Activated CD4-positive, alpha-beta T cell treated with anti-CD3 and anti-CD28 coated beads, Interleukin-10, Interleukin-2, amounts not matched to agents 100 ng/mL and 50 ng/mL, durations not matched to agents 16 hours and 8 hours (primary cell): ENCODE measurements at places on chromosomes 6 and 20.
A peak's percentile ranks its signal among the peaks of the same experiment; 100 is the strongest.

DNA sequence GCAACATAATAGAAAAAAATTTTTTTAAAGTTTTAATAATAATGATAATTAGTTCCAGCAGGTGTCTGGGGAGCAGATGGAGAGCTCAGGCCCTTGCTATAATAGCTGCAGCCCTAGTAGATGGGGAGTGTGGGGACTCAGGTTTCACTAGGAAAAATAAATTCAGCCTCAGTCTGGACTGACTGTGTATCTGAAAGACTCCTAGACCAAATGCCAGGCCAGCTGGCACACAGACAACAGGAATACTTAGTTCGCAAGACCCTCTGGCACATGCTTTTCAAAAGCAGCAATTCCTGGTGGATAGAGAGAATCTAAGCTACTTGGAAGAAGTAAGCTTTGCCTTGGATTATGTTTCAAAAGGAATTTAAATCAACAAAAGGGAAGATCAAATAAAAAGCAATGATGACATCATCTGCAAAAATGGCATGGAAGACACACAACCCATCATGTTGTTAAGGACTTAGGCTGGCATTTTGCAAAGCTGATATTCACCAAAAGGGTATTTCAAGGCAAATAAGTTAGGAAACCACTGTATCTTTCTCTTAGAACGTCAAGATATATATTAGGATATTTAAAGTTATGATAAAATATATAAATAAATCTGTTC lies 107.8 kb downstream of the RNGTT start:
- DNase-seq, result no peak

GRCh38 chr6:21024616-21025015 lies 490.4 kb downstream of the CDKAL1 start:
- DNase-seq, result no peak

DNA sequence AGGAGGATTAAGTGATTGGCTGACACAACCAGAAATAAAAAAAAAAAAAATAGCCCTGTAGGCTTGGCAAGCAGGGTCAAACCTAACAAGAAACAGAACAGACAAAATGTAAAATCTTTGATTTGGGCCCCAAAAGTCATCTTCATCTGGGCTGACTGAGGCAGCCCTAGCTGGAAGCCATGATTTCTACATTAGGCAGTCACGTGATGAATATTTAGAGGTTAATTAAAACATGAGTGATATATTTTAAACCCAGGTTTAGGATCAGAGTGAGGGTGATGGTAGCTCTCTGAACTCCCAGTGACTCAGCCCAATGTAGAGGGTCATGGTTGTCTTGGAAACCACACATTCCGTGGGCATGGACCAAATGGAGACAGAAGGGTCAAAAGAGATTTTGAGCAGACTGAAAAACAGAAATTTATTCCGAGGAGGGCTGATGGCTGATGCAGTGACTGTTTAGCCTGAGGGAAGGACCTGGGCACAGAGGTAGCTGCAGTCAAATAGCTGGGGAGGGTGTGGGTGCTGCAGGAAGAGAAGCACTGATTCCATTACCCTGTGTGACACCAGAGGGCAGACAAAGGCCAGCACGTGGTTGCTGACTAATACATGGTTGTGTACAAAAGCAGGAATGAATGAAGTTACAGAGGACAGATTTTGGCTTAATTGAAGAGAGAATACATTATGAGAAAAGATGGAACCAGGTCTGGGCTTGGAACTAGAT lies 573.1 kb upstream of the CHD6 start:
- no peak for DNase-seq

- DNase-seq, result no peak
Observed at GRCh38 chr6:43741829-43742228, 28.2 kb upstream of the VEGFA start.

DNA sequence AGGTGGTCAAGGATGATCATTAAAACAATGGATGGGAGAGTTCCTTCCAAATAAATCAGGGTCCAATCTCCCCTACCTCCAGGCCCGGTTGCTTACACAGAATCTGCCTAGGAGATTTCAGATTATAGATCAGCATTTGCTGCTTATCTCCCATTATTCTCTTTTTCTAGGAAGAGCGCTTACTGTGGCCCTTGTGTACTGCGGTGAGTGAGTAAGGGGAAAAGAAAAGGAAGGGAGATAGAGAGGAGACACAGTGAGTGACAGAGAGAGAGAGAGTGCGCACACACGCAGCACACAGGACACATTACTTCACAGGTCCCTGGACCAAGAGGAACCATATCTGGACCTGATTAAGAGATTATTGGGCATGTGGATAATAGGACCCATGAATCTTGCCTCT lies 6.2 kb downstream of the LATS1 start:
- DNase-seq, result no peak

- no peak for DNase-seq
Observed at GRCh38 chr6:137495703-137496336, 1.6 kb upstream of the OLIG3 start.

DNA sequence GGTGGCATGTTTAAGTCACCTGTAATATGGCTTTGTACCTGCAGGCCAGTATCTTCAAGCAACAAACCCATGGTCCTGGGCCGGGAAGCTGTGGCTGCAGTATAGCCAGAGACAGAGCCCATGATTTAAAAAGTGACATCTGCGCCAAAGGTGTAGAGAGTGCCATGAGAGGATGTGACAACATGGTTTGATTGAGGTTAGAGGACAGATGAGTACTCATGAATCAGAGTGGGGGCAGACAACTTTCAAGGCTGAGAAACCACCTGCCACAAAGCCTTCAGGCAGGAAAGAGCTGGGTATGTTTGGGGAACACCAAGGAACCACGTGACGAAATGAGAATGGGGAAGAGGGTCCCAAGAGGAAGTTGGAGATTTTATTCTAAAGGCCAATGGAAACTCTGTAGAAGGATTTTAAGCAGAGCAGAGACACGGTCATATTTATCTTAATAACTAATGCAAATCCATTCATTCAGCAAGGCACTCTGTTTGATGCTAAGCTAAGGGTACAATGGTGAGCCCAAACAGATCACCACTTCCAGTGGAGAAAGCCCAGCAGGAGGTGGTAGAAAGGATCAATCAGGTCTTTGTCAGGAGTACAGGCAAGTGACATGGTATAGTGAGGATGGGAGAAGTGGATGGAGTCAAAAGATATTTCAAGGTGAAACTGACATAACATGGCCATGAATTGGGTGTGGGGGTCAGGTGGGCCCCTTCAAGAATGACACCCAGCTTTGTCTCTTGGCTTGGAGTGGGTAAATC lies 3.4 kb upstream of the MICAL1 start:
- peak; percentile 75 for DNase-seq

- no peak for DNase-seq
Observed at GRCh38 chr20:60097285-60097684, 139.1 kb downstream of the CDH26 start.

DNA sequence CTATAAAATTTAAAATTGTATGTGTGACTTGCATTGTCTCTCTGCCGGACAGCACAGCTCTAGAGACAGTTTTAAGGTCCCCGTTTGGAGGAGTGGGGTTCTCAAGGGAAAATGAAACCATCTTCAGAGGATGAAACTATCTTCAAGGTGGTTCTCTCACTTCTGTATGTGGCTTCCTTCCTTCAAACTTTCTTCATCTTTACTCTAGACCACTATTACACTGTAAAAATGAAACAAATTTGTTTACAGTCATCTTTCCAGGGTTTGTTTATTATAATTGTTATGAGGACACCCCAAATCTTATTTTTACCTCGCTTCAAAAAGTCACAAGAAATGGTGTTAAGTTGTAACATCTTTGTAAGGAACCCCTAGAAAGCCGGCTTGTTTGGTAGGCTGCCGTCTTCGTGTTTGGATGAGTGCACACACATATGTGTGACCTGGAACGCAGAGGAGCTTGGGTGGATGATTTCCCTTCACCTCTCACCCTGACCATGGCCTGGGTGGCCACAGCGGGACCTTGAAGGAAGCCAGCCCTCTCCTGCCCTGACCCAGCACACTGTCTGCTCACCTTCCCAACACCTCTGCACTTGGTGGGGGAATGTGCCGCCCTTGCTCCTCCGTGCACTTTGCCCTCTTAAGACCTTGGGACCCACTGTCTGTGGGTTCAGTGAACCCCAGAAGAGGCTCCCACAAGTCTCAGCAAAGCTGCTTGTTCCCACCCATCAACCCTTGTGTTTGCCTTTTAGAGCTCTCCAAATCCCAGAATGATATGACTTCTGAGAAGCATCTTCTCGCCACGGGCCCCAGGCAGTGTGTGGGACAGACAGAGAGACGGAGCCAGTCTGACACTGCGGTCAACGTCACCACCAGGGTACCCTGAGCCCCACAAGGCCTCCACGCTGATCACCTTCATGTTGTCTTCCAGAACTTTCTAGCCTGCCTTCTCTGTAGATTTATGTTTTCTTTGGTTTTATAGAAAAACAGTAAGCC lies 67.8 kb downstream of the SYTL3 start:
- peak; percentile 47 for DNase-seq

GRCh38 chr20:9021699-9022098 lies 47.2 kb upstream of the PLCB4 start:
- no peak for DNase-seq

DNA sequence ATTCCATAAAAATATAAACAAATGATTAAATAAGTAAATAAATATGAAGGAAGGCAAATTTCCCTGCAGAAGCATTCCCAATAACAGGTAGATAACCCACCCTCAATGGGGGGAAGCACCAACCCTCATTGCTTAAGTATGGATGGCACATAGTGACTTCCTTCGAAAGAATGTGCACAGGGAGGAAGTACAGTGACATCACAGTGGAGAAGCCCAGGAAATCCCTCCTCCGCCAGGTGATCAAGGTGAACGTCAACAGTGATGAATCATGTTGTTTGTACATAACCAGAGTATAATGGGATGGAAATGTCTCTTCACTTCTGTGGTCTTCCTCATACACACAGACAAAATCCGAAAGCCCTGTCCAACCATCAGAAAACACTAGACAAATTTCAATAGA lies 267.9 kb downstream of the THBS2 start:
- no peak for DNase-seq

DNA sequence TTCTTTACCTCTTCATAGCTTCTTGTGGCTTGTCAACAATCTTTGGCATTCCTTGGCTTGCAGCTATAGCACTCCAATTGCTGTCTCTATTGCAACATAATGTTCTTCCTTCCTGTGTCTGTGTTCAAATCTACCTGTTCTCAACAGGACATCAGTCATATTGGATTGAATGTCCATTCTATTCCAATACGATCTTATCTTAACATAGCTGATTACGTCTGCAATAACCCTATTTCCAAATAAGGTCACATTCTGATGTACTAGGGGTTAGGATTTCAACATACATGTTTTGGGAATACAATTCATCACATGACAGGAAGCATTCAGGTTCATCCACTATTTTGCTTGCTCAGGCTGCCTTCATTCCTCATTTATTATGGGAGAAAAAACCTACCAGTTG lies 684.4 kb upstream of the CITED2 start:
- DNase-seq, result no peak

GRCh38 chr20:63177785-63178445 lies 38.0 kb downstream of the YTHDF1 start:
- no peak for DNase-seq

DNA sequence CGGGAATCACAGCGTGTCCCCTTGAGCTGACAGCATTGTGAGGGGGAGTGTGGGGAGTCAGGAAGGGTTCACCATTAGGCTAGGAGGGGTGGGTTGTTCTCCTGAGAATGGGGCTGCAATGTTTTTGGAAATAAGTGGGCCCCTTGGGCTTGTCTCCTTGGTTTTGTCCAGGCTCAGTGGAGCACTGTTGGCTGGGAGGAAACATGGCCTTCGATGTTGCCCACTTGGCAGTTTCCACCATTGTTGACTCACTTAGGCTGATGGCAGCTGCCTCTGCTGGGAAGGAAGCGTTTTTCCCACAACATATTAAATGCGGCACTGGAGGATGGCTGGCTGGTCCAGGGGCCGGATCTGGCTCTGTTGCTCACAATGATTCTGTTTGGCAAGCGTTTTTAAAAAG lies 512.1 kb downstream of the QKI start:
- no peak for DNase-seq

GRCh38 chr6:854406-855118 lies 161.6 kb upstream of the EXOC2 start:
- DNase-seq, result no peak

GRCh38 chr6:123802697-123803503 lies 765 bp upstream of the NKAIN2 start:
- peak; percentile 83 for DNase-seq

DNA sequence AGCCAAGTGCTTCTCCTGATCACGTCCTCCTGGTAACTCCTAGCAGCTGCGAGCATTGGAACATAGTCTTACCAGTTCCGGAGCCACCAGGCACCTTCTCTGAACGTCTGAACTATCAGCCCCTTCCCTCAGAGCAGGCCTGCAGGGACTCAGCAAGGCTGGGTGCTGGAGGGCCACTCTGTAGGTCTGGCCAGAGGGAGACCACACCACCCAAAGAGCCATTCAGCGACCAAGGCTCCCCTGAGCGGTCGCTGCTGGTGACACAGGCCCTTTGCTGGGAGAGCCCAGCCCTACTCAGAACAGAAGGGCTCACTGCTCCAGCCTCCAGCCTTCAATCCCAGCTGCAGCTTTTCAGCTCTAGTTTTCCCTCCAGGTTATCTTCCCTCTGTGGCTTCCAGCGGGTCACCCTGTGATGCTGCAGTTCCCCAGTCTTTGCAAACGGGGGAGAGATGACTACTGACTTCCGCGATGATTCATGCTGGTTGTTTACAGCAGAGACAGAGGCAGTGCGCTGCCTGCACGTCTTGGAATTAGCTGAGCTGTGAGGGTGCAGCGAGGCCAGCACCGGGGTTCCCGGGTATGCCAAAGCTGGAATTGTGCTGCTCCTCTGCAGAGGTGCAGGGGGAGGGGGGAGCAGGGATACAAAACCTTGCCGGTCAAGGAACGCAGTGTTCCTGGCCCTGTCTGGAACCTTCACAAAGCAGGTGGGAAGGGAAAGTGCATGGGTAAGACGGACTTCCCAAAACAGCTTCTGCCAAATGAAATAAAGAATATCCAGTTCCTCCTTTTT lies 161.4 kb downstream of the LY86 start:
- peak; percentile 84 for DNase-seq

DNA sequence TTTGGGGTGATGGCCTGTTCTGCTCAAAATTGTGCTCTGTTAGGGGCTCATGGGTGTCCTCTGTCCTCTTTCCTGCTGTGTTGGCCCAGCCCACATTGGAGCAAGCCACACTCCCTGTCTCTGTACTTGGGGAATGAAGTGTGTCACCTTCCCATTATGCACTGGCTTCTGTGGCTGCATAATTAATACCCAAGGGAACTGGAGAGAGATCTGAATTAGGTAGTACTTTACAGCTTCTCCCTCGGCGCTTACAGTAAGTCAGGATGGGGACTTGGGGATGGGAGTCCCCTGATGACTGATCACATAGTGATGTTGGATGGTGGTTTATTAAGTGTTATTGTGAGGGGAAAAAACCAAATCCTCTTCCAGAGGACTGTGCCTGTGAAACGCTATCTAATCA lies 116.6 kb downstream of the FOXO3 start:
- DNase-seq, result no peak

DNA sequence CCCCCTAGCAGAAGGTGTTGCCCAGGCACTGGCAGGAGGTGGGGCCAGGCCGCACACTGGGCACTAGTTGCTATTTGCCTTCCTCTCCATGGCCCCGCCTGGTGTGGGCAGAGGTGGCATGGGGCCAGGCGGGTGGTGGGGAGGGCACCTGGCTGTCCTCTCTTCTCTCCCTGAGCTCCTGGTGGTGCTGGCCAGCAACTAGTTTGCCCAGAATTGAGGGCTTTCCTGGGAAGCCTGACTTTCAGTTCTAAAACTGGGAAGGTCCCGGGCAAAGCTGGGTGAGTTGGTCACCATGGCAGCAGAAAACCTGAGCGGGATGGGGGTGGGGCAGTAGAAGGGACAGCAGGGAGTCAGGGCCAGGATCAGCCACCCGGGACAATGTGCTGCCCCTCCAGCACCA lies 48.2 kb downstream of the RBM38 start:
- DNase-seq, result no peak
